ENCODE measurements at places on chromosomes 12 and 14.

GRCh38 chr14:78157494-78158437 is 12.4 kb upstream of the NRXN3 start:
- DNase-seq, result peak; percentile 28

- DNase-seq, result no peak
These were observed 8.9 kb downstream of the FUT8 start for GRCh38 chr14:65421201-65421981.

GRCh38 chr14:93676416-93676958 is 111.8 kb downstream of the PRIMA1 start:
- no peak for DNase-seq

GRCh38 chr12:15709551-15709950 is 79.6 kb downstream of the EPS8 start:
- no peak for DNase-seq

- DNase-seq, result no peak
These were observed 156.0 kb downstream of the DAD1 start for GRCh38 chr14:22433069-22433468.

DNA sequence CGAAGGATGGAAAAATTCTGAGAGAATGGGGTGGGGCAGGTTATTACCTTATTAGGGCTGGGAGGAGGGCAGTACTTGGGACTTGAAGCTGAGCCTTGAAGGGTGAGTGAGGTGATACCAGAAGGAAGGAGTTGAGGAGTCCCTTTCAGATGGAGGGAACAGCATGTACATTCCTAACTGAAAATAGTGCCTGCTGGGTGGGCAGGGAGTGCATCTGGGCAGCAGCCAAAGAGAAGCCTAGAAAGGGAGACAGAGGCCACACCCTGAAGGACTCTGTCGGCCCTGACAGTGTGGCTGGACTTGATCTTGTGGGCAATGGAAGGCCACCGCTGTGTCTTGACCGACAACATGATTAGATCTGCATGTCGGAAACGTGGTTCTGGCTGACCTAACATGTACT is 147.6 kb downstream of the NDUFA12 start:
- DNase-seq, result no peak
